ENCODE measurements at places on chromosomes 11 and 22.

DNA sequence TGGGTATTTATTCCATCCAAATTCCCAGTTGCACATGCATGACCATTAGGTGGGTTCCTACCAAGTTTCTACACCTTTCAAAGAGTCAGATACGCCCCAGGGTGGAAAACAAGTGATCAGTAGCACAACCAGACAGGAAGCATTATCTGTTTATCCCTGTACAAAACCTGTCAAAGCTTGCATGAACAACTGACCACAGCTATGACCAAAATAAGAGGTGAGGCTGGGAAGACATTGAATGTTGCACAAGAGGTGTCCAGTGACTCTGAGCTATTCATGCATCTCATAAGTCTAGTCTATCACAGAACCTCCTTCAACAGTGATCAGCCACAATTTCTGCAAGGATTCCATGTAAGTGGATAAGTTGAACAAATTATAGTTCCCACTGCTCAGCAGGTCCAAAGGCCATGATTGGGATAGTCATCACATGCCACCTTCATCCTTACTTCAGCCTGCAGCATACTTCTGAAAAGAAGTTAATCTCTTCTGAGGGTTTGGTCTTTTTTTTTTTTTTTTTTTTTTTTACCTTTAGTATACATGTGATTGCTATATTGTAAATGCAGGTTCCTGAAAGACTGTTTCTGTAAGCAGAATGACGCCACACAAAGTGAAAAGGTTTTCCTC is 28.0 kb upstream of the TMEM45B start:
- DNase-seq = peak; percentile 23

DNA sequence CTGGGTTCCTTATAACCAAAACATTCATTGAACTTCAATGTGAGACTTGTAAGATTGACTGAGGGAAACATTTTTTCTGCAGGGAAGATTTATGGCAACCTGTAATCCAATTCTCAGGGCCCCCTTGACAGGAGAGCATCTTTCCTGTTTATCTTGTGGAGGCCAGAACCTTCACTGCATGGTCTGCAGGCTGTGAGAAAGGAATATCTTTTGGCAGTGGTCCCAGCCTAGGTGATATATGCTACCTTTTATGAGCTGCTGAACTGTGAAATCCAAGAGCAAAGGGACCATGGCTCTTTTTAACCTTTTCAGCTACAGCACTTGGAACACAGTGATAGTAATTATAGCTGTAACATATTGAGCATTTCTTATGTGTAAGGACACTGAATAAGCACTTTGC is 590.2 kb upstream of the B3GAT1 start:
- DNase-seq = no peak

- no peak for DNase-seq
Observed at GRCh38 chr22:43885786-43886185, 6.0 kb downstream of the PNPLA5 start.

GRCh38 chr11:72798361-72798760 is 4.5 kb upstream of the STARD10 start:
- no peak for DNase-seq

- DNase-seq = no peak
Observed at GRCh38 chr11:69362315-69362714, 68.4 kb downstream of the MYEOV start.

DNA sequence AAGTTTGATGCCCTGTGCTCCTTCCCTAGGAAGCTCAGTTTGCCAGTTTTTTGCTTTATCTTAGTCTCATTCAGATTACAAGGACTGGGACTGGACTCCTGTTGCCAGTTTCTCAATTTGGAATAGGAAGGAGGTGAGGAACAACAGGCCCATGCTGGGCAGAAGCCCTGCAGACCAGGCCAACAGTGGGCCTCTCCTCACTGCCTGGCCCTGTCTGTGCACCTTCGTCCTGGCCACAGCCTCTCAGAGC is 23.7 kb downstream of the MED15 start:
- no peak for DNase-seq

All from RWPE1 (cell line).